ENCODE measurements at places on chromosomes 11 and 22.
A peak's percentile ranks its signal among the peaks of the same experiment; 100 is the strongest.

- no peak for DNase-seq
Measured at GRCh38 chr11:129317571-129317970, 58.1 kb upstream of the BARX2 start.

- peak; percentile 36 for DNase-seq
Measured at GRCh38 chr22:44701824-44702478, at the start of gene PRR5. PRR5 (plus strand) TSS chr22:44702204; CDS start chr22:44702475, 271 bp downstream.

GRCh38 chr11:93842461-93842860, 8.0 kb downstream of the VSTM5 start:
- no peak for DNase-seq

DNA sequence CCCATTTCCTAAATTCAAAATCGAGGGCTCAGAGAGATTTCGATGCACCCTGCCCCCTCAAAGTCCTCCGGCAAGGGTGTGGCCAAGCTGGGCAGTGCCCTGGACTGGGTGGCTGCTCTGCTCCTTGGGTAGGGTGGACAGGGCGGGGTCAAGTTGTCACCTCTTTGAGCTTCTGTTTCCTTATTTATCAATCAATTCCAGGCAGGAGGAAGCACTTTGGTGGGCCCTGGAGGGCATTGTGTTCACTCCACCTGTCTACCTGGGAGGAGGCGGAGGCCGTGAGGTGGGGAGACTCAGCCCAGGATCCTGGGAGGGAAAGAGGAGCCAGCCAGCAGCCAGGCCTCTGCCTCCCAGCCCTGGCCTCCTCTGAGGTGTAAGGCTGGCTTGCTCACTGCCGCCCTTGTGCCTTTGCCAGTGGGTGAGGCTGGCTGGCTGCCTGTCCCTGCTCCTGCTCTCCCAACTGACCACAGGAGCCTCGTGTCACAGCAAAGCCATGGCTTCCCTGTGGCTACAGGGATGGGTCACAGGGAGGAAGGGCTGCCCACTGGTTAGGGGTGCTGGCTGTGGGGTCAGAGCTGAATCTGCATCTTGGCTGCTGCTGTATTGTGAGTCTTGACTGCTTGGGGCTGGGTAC, 25.5 kb upstream of the SHISAL1 start:
- DNase-seq = no peak

GRCh38 chr11:95760941-95761340, 28.6 kb downstream of the FAM76B start:
- no peak for DNase-seq

DNA sequence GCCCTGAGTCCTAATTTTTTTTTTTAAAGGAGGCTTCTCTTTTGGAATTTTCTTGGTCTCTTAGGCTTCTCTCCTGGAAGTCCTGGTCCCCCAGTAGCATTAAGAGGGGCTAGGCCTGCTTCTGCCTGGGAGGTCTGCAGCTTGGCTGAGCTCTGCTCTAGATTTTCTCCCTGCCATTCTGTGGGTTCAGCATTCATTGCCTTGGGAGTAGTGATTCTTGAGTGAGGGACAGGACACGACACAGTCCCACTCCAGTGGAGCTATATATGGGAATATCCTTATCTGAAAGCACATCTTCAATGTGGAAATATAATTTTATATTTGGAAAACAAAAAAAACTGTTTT, 3.7 kb downstream of the IGSF22 start:
- DNase-seq = no peak

- no peak for DNase-seq
Measured at GRCh38 chr11:122732342-122733315, 77.1 kb downstream of the UBASH3B start.

DNA sequence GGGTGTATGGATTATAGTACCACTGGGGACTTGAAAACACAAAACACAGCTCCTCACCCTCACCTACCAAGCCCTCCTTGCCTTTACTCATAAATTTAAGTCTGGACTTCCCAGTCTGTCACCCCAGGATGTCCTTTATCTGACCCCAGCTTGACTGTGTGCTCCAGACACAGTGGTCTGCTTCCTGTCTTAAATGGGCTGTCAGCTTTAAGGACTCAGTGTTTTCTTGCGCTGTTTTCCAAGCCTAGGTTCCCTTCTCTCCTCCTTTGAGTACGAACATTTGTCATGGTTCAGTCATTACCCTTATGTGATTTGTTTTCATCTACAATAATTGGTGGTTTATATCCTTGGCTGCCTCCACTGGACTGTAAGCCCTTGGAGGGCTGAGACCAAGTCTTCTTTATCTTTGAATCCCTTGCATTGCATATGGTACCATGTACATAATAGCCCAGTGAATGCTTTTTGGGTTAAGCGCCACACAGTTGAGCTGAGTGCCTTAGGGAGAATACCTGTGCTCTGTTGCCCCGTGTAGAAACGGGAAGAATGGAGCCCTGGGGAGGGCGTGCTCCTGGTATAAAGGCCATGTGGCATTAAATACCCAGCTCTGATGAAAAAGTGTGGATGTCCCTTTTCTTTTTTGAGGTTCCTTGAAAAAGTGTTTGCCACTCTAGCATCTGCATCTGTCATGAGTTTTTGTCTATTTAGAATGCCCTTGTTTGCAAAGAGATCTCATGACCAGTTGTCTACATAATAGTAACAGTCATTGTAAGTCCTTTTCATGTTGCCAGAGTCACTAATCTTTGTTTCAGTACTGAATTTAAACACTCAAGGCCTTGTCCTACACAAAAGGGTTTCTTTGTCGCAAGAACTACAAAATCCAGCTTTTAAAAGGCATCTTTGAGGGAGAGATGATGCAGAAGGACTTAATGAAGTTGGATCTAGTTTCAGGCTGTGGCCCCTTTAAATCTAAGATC, 14.0 kb downstream of the PANX1 start:
- no peak for DNase-seq

GRCh38 chr11:109507331-109507730, 85.3 kb downstream of the C11orf87 start:
- DNase-seq = no peak

GRCh38 chr22:39017596-39018365, 3.1 kb upstream of the APOBEC3D start:
- DNase-seq = no peak

GRCh38 chr11:126426820-126427749, 71.6 kb downstream of the ST3GAL4 start:
- DNase-seq = no peak

GRCh38 chr11:17478070-17478469, 1.4 kb upstream of the ABCC8 start:
- no peak for DNase-seq

- no peak for DNase-seq
Measured at GRCh38 chr22:47228767-47229166, 466.3 kb downstream of the TBC1D22A start.

- DNase-seq = no peak
Measured at GRCh38 chr11:39345834-39346442, 2113.5 kb downstream of the LRRC4C start.
